Panc1 (cell line): ENCODE measurements at places on chromosomes 12 and 14.

DNA sequence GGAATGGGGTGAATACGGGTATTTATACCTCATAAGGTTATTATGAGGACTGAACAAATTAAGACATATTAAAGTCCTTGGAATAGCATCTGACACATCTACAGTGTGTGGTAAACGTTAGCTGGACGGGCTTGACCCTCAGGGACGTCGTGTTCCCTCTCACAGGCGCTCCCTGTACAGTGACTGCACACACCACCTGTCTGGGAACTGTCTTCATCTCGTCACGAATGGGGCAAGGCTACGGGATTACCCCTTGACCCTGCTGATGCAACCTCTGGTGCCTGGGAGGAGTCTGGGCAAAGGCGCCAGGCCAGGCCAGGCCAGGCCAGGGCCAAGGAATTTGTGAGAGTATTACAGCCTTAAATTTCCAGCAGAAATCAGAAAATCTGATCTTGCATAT is 191.1 kb downstream of the CALM1 start:
- no peak for DNase-seq

GRCh38 chr14:105317546-105317945 is 3.0 kb downstream of the PACS2 start:
- DNase-seq = no peak

GRCh38 chr14:53310412-53310811 is 157.3 kb upstream of the DDHD1 start:
- DNase-seq = no peak

GRCh38 chr14:37122919-37123639 is 49.3 kb downstream of the SLC25A21 start:
- DNase-seq = no peak

- DNase-seq = no peak
Measured at GRCh38 chr14:67111022-67111421, 78.2 kb upstream of the GARIN2 start.

DNA sequence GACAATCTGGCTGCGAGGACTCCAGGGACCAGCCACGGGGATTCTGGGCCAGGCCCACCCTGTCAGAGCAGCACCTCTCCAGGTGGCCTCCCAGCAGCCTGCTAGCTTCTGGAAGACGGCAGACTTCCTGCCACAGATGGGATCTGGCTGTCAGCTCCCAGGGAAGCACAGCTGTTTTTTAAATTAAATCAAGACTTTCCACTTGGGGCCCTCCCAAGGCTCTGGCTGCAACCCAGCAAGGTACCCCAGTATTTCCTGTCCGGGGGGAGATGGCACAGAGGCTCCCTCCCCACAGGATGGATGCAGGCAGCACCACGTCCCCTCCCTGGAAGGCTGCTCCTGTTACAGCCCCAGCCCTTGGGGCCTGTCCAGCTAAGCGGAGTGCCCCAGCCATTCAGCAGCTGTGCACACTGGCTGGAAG is 56.9 kb downstream of the ACTN1 start:
- no peak for DNase-seq

- no peak for DNase-seq
Measured at GRCh38 chr12:52253391-52254179, 20.5 kb downstream of the KRT7 start.

GRCh38 chr14:59159169-59159568 is 29.3 kb upstream of the DAAM1 start:
- no peak for DNase-seq

DNA sequence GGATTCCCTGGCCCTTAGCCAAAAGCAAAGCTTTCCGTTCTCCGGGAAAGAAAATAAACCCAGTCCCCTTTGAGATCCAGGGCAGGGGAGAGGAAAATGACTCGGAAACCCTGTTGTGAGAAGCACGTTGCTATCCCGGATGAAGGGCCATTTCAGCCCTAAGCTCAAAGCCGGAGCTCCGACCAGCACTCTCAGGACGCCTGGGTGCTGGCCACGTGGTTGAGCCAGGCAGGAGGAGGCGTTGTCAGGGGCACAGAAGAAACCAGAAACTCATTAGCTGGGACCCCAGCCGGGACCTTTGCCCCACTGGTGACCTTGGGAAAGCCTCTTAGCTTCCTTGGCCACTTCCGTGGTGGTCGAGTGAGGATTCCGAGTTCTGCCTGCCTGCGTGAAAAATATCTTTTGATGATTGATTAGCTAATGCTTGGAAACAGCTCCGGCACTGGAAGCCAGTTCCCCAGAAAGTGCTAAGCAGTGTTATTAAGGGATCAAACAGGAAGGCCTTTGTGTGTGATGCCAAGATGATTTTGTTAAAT is 57.6 kb upstream of the FZD10 start:
- DNase-seq = no peak

GRCh38 chr12:81414441-81414840 is 336.6 kb downstream of the ACSS3 start:
- no peak for DNase-seq

DNA sequence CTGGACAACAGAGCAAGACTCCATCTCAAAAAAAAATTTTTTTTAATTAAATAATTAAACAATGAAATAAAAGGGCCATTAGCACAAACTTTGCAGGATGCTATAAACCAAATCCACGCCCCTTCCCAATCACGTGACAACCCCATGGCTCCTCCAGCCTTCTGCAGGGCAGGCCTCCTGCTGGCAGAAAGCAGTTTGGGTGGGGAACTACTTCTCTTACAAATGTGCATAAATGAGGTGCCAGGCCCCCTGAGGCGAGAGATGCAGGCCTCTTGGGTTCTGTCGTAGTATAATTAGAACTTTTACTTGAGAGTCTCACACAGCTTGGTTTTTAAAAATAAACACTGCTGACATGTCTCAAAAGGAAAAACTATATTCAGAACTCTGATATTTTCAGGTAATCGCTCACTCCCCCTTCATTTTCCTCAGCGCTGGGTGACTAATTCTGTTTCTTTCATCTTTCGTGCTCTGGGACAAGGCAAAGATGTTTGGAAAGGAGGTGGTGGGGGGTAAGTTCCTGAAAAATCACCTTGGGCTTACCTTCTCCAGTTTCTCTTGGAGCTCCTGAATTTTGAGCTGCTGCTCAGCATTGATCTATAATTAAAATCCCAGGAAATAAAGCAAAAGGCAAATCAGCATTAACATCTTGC is 101.7 kb downstream of the CIT start:
- DNase-seq = no peak

- no peak for DNase-seq
Measured at GRCh38 chr12:17079251-17079909, 473.4 kb upstream of the LMO3 start.

- no peak for DNase-seq
Measured at GRCh38 chr14:50113381-50114035, 2.9 kb downstream of the VCPKMT start.

DNA sequence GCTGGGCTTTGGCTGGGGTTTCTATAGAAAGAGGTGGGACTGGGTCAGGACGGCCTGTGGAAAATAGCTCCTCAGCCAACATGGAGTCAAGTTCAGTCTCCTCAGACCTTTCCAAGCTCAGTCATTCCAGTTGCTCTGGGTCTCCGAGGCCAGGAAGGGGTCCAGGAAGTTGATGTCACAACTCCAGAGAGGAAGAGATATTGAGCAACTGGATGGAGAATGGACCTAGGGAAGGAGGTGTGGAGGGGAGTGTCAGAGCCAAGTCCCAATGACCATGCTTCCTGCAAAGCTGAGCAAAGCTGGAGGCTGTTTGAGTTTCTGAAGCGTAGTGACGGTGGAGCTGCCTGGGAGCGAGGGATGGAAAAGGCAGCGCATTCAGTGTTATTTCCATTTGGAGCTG is 86.1 kb downstream of the SLC24A4 start:
- no peak for DNase-seq

DNA sequence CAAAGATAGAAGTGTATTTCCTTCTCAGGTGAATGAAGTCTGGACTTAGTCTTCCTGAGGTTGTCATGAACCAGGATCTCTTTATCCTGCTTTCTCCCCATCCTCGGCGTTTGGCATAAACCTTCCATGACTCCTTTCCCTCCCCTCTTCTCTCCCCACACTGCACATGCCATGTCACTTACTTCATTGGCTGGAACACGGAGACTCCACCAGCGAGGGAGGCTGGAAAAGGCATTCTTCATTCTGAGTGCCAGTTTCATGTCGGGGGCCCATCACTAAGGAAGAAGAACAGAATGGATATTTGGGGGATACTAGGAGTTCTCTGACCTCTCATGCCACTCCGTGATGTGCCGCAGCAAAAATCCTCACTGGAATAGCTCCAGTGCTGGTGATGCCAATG is 105.6 kb downstream of the VCPKMT start:
- DNase-seq = no peak
